ENCODE measurements at places on chromosomes 1 and 21.
A peak's percentile ranks its signal among the peaks of the same experiment; 100 is the strongest.

GRCh38 chr1:176989023-176989422 lies 175.5 kb downstream of the ASTN1 start:
- no peak for DNase-seq

- no peak for DNase-seq
Measured at GRCh38 chr21:16837321-16837720, 675.5 kb upstream of the CXADR start.

DNA sequence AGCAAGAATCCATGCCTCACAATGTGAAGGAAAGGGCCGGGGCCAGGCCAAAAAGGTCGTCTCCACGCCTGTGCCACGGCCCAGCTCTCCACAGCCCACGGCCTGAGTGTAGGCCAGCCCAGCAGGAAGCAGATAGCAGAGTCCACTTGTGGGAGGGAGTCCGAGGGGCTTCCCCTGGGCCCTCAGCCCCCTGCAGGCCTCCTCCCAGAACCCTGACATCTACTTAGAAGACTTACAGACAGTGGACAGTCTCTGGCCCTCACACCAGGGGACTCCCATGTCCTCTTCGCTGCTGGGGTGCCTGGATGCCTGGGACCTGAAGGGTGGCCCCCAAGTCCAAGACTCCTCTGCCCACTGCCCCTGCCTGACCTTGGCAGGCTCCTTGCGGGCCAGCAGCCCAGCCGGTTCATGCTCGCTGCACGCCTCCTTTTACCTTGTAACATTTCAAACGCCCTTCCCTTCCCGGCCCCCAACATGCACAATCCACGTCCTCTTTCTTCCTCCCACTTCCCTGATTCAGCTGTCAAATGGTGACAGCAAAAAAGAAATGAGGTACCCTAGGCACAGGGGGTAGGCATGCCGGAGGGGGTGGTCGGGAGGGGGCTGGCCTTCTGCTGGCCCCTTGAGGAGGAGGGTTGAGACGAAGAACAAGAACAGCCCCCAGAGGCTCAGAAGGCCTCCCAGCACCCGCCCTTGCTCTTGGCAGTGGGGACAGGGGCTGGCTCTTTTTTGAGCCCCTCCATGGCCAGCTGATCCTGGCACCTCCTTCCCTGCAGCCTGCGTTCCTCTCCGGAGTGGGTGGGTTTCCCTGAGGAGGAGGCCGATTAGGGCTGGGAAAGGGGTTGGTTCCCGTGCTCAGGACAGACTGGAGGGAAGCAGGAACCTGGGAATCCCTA lies 997 bp upstream of the PTPN7 start:
- DNase-seq = no peak

DNA sequence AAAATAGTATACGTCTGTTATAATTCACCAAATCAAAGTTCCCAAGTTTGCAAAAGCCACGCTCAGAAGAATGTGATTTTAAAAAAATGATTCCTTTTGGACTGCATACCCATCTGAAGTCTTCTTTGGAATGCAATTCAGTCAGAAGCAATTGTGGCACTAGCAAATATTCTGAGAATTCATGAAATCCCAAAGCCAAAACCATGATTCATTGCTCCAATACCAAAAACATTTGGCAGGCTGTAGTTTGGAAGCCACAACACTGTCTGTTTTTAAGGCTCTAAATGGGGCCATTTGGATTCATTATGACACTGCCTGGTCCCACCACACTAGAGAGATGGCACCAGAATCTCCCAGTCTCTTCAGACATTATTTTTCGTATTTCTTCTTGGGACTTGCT lies 21.8 kb upstream of the LRRC53 start:
- DNase-seq = peak; percentile 9

- no peak for DNase-seq
Measured at GRCh38 chr1:54819195-54819536, 18.0 kb upstream of the TTC22 start.

GRCh38 chr1:1120096-1120495 lies 4.2 kb upstream of the C1orf159 start:
- no peak for DNase-seq

- no peak for DNase-seq
Measured at GRCh38 chr1:97143236-97143882, 421.8 kb downstream of the PTBP2 start.

DNA sequence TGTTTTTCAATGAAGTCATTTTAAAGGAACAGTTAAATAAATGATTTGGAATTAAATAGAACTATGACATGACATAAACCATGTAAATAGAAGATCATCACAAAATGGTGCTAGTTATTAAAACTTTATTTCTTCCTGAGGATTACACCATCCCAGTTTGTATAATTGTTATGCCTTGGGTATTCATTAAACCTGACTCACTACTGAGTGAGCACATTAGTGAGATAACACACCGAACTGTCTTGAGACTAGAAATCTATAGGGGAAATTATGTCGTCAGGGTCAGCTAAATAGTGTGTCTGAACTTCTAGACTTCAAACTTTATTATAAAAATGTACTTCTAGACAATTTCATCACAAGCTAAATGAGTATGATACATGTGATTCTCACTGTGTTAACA lies 189.4 kb downstream of the NCAM2 start:
- DNase-seq = no peak

DNA sequence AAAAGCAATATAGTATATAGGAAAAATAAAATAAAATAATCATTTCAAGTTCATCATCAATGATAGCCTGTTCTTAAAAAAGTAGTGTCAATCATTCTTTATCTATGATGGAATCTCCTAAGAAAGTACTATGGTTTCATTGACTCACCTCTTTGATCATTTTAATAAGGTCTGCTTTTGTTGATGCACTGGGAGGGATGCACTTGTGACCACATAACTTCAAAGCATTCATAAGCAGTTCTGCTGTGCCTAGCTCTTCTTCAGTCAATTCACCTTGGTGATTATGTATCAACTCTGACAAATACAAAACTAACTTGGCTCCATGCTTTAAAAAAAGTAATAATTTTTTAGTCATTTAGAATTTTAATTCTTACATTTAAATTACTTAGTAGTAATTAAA lies 84.8 kb upstream of the GNG4 start:
- DNase-seq = no peak

GRCh38 chr1:206662396-206663092 lies 22.2 kb upstream of the MAPKAPK2 start:
- DNase-seq = no peak

DNA sequence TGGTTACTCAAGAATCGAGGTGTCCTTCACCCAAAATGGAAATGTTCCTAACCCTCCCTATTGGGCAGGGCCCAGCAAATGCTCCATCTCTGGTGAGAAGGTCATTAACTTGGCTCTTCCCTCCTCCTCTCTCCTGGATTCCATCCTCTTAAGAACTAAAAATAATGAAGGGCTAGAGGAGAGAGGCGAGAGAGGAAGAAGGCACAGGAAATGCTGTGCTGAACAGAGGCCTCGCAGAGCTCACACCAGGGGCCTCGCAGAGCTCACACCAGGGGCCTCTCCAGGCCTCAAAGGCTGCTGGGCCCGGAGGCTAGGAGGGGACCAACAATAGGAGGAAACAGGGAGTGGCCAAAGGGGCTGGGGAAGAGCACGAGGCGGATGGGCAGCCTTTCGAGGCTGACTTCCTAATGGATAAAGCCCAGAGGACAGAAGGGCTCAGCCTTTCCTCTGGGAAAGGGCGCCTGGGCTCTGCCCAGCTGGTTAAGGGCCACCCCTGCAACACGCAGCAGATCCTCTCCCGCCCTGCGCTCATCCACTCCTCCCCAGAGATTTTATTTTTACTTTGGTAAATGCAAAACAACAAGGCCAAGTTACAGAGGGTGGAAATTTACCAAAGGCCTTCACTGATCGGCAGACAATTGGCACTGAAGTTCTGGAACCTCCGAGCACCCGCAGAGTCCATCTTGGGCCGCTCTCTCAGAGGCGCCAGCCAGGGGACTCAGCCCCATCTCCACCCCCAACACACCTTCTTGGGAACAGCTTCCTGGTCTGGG lies 78.5 kb downstream of the ITPKB start:
- DNase-seq = no peak

- DNase-seq = no peak
Measured at GRCh38 chr21:44703731-44704635, 7.0 kb downstream of the KRTAP10-12 start.

DNA sequence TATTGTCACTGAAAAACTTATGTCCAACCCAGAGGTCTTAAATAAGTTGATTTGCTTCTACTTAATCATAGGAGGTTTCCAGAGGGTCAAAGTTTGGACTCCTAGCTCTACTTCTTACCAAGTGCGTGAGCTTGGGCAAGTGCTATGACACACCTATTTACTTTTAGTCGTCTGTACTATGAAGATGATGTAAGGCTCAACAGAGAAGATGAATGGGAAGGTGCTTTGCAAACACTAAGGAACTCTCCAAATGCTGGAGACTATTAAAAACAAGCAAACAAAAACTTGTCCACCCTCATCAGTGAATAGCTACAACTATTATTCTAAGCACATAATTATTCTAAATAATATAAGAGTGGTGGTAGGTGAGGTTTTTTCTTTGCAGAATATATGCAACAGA lies 232.3 kb upstream of the USP24 start:
- no peak for DNase-seq

DNA sequence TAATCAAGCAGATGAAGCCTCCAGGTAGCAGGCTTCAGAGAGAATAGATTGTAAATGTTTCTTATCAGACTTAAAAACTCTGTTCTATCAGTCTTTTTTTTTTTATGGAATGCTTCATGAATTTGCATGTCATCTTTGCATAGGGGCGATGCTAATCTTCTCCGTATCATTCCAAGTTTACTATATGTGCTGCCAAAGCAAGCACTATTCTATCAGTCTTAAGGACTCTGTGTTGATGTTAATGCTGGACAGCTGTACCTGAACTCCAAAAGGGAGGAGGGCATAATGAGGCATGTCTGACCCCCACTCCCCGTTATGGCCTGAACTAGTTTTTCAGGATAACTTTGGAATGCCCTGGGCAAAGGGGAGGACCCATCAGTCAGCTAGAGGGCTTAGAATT lies 66.8 kb upstream of the PRRC2C start:
- no peak for DNase-seq

DNA sequence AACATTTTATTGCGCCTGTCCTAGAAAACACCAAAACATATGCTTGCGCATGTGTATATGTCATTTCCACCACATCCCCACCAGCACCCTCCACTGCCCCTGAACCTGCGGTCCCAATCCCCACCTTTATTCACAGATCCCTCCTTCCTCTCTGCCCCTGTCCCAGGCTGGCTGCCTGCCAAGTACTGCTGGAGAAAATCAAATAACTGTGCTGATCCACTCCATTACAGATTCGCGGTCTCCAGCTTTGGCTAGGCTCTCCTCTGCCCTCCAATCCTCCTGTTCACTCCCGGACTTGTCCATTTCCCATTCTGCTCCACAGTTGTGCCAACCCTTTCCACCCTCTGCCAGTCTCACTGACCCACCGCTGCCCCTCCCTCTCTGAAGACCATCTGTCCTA lies 59.3 kb upstream of the GJB5 start:
- DNase-seq = no peak

DNA sequence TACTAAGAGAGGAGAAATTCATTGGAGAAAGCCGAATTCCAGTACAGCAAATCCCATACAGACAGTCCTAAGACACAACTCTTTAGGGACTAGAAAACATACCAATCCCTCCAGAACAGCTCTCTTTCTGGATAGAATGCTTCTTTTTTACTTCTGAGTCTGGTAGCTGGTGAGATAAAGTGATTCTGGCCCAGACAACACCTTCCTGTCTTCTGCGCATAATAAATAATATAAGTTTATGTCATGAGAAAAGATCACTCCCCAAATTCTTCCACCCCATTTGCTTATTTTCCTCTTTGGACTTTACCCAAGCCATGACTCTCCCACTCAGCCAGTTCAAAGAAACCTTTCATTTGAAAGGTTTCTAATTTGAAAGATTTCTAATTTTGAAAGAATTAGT lies 98.4 kb downstream of the EDEM3 start:
- no peak for DNase-seq

- peak; percentile 58 for DNase-seq
Measured at GRCh38 chr1:172588296-172589291, 55.6 kb downstream of the SUCO start.

DNA sequence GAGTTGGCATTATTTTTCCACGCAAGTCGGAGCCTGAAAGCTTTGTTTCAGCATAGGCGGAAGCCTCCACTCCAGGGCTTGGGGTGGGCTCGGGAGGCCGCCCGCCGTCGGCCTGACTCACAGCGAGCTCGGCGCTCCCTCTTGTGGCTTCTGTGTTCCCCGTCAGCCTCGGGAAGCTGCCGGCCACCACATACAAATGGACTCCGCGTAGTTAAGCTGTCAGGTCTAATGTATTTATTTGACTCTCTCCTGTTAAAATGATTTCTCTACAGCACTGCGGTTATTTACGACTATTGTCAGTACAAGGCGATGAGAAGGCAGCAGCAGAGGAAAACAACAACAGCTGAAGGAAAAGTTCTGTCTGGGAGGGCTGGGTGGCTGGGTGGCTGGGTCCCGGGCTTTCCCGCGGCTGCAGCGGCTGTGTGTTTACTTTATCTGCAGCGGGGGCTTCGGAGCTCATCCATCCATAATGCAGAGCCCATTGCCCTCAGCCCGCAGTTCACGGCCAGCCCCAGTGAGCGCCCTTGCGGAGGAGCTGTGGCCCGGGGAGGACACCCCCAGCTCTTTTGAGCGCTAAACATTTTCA lies 375.7 kb upstream of the CAMK1G start:
- DNase-seq = peak; percentile 18

- DNase-seq = no peak
Measured at GRCh38 chr1:11731691-11732283, 4.1 kb upstream of the AGTRAP start.

DNA sequence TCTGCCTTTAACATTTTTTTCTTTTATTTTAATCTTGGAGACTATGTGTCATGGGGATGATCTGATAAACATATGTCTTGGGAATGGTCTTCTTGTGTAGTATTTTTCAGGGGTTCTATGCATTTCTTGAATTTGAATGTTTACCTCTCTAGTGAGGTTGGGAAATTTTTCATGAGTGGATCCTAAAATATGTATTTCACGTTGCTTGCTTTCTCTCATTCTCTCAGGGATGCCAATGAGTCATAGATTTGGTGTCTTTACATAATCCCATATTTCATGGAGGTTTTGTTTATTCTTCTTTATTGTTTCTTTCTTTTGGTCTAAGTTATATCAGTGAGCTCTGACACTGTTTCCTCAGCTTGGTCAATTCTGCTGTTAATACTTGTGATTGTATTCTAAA lies 1237.2 kb downstream of the PLA2G4A start:
- no peak for DNase-seq
